ENCODE measurements at places on chromosomes 2 and 18.

DNA sequence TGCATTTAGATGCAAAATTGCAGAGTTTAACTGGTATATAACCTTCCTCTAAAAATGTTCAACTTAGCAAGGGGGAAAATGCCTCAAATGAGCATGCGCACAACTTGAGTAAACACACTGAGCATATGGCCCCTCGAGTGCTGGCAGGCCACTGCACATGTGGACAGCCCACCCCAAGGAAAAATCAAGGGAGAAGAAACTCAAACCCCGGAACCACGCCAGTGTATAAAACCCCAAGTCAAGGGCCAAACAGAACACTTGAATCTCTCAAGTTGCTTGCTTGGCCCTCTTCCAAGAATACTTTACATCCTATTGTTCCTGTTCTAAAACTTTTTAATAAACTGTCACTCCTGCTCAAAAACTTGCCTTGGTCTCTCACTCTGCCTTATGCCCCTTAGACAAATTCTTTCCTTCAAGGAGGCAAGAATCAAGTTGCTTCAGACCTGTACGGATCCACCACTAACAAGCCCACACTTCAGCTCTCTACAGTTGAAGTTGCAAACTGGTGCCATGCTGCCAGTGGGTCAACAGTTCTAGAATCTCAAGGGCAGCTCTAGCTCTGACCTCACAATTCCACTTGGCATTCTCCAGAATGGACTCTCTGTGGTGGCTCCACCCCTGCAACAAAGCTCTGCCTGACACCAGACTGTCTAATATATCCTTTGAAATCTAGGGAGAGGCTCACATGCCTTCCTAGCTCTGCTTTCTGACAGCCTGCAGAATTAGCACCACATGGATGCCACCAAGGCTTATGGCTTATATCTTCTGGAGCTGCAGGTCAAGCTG is 38.9 kb downstream of the HIBCH start:
- DNase-seq, result no peak

GRCh38 chr2:141630407-141630930 is 500.3 kb downstream of the LRP1B start:
- DNase-seq, result no peak

DNA sequence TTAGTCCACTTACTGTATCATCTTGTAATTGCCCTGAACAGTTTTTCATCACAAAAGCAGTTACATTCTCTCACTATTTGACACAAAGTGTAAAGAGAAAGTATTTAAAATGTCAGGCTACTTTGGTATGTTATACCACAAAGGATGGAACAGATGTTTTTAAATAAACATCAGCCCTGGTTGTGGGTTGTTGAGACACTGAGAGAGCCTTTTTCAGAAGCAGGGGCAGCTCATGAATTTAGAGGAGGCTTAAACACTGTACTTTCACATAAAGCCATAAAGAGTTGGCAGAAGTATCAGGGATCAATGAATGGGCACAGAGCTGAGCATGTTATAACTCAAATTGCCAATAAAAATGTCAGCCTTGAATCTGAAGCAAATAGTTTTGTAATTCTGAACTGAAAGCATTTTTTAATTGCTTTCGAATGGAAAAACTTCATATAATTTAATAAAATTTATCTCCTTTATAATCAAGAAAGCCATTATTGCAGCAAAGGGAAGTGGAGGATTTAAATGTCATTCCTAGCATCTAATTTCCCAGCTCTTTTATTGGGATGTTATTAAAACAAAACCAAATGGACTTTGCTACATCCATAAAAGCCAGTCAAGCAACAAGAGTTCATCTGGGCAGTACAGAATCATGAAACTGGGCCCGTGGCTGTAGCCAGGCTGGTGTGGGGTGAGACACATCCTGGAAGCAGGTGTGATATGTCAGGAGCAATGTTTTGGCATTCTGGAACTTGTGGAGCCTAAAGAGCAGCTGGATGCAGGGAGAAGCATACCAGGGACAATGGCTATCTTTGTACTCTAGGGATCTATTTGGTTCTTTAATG is 95.1 kb upstream of the NT5C1B start:
- DNase-seq, result no peak

- DNase-seq, result no peak
Observed at GRCh38 chr2:238633426-238634328, 206.9 kb downstream of the ASB1 start.

- no peak for DNase-seq
Observed at GRCh38 chr2:199452260-199452990, 5.3 kb downstream of the SATB2 start.

GRCh38 chr2:105494683-105495425 is 96.0 kb upstream of the FHL2 start:
- DNase-seq, result no peak

- no peak for DNase-seq
Observed at GRCh38 chr2:100928235-100928634, 73.9 kb upstream of the RPL31 start.

DNA sequence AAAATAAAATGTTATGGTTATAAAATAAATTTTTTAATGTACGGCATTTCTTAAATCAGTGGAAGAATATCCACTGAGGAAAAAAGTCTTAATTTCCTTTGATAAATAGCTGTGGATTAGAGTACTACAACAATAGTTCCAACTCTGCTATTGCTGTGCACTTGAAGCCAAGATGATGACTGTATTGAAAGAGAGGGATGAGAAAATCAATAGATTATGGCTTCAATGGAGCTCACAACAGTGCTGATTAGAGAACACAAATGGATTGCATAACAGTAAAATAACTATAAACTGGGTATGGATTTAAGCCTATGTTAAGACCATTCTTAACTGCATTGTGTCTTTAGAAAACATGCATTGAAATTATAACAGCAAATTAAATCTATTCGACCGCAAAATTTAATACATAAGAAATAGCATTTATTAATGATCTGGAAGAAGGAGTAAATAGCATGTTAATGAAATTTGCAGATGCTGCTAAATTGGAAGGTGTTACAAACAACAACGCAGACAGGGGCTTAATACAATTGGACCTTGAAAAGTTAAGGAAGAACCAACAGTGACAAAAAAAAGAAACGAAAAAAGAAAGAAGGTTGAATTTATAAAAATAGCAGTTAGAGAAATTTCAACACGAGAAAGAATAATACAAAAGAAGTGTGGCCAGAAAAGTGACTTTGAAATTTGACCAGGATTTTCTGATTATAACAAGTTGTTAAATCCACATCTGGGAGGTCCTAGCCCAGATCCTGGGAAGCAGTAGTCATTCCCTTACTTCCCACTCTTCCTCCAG is 8.6 kb upstream of the MAP3K20 start:
- DNase-seq, result no peak

DNA sequence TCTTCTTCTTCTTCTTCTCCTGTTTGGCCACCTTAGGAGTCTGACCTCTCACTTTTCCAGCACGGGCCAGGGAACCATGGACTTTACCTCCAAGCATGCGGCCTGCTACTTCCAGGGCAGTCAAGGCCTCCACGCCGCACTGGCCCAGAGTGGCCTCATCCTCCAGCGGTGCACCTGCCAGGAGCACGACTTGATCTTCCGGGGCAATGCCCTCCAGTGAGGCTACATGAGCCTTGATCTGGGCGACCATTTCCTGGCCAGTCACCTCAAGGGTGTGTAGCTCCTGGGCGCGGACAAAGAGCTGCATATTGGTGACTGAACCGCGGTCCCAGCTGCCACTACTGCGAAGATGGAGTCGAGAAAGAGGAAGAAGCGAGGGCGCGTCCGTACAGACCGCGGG is 67.1 kb downstream of the DIPK1C start:
- DNase-seq, result no peak

- no peak for DNase-seq
Observed at GRCh38 chr18:63131959-63132818, 187.4 kb downstream of the BCL2 start.

DNA sequence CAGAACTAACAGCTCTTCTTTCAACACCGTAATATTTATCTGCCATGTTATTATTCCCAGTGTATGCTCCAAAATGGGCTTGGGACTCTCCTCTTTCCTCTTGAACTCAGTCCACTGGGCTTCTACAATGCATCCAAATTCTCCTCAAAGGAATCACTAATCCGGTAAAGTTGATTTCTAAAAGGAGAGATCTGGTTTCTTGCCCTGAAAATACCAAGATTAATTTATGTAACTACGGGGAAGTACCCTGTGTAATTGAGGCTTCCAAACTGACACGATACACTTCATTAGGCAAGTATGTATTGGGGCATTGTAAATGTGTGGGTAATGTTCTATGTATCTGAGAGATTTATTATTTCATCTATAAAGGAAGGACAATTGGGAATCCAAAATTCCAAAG is 5.7 kb downstream of the NCKAP5 start:
- DNase-seq, result no peak

DNA sequence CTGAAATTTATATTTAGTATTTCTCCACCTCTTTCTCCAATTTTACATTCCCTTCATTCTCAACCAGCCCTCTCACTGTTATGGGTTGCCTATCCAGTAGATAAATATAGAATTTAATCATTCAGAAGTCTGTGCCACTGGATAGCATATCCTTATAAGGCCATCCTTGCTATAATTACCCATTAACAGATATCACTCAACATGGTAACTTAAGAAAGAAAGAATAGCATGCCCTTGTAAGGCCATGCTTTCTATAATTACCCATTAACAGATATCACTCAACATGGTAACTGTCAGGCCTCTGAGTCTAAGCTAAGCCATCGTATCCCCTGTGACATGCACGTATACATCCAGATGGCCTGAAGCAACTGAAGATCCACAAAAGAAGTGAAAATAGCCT is 1137.4 kb upstream of the FAM98A start:
- no peak for DNase-seq

Measured in hypothalamus (tissue), 51 donors.